NCI-H1092 (cell line): ENCODE measurements at places on chromosomes 16 and 17.

DNA sequence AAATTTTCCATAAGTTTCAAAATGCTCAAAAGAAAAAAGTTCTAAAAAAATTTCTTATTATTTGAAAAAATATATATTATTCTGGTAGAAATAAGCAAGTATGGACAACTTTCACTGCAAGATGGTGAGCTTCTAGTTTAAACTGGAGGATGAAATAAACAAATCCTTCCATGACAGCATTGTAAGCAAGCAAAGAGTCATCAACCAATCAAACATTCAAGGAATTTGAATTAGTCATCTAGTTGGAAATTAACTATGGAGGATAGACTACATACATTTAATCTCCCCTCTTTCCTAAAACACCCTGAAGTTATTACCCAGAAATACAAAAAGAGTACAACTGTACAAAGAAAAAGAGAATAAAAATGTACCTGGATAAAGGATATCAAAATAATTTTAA, 51.0 kb upstream of the IRX5 start:
- DNase-seq = no peak

- DNase-seq = no peak
Observed at GRCh38 chr17:45220079-45220478, 1.6 kb upstream of the FMNL1 start.

- no peak for DNase-seq
Observed at GRCh38 chr17:31738067-31738466, 121.0 kb downstream of the COPRS start.

DNA sequence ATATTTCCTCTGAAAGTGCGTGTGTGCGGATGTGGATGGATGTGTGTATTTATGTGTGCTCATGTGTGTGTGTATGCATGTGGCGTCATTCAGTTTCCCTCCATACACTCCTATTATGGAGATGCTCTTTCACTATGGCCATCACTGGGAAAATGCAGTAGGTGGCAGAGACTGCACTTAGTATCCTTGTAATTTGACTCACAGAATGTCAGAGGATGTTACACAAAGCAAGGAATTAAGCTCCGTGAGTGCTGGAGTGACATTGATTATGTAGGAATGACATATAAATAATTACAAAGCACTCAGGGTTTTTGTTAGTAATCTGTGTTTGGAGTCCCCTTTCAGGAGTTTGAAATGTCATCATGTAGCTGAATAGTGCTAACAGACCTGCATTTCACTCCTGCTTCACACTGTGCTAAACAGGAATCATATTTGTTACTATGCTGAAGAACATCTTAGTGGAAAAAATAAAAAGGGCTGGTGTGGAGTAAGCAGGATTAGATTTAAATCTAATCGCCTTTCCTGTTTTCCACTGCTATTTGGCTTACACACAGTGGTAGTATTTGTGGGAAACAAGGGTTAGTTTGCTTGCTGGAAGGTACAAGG, 59.6 kb downstream of the HS3ST4 start:
- DNase-seq = no peak

GRCh38 chr16:11315510-11315909, 29.7 kb upstream of the RMI2 start:
- no peak for DNase-seq

DNA sequence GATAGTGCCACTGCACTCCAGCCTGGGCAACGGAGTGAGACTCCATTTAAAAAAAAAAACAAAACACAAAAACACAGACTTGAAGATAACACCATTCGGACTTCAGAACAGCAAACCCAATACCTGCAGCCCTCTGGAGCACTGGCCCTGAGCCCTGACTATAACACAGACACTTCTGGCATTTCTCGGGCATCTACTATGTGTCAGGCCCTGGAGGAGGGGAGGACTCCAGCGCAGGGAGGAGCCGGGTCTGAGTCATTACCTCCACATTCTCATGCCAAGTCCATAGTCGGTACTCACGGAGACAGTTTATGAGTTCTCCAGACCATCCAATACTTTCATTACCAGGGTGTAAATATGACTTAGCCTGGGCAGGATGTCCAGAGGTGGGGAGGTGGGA, 48.8 kb downstream of the PITPNM3 start:
- DNase-seq = no peak

GRCh38 chr17:40953881-40954280, 12.9 kb downstream of the KRT39 start:
- no peak for DNase-seq

- DNase-seq = no peak
Observed at GRCh38 chr17:34615326-34615725, 35.9 kb downstream of the TMEM132E start.

GRCh38 chr16:50981951-50982350, 169.1 kb downstream of the SALL1 start:
- no peak for DNase-seq

DNA sequence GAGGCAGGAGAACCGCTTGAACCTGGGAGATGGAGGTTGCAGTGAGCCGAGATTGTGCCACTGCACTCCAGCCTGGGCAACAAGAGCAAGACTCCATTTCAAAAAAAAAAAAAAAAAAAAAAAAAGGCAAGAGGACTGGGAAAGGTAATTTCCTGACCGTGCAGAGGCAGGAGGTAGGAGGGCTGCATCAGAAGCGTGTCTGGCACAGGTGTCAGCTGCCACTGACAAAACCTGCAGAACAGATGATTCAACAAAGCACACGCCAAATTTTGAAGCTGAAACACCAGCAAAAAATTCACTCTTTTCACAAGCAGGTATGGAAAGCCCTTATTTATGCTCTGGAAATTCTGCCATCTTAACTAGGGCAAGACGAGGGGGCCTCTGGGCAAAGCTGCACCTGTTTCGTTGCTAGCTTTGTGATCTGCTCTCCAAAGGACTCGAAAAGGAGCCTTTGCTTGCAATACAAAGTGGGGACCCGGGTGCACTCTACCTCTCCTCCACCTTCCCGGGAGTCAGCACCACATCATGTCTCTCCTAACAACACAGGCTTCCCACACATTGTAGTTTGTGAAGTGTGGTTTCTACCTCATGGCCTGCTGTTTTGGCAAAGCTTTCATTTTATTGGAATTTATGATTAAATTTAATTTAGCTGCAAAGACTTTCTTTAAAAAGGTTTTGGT, 33.7 kb downstream of the USP22 start:
- DNase-seq = no peak

- DNase-seq = no peak
Observed at GRCh38 chr17:80416940-80417293, 1.9 kb downstream of the ENDOV start.

GRCh38 chr16:1377406-1378010, 25.8 kb downstream of the GNPTG start:
- DNase-seq = no peak

DNA sequence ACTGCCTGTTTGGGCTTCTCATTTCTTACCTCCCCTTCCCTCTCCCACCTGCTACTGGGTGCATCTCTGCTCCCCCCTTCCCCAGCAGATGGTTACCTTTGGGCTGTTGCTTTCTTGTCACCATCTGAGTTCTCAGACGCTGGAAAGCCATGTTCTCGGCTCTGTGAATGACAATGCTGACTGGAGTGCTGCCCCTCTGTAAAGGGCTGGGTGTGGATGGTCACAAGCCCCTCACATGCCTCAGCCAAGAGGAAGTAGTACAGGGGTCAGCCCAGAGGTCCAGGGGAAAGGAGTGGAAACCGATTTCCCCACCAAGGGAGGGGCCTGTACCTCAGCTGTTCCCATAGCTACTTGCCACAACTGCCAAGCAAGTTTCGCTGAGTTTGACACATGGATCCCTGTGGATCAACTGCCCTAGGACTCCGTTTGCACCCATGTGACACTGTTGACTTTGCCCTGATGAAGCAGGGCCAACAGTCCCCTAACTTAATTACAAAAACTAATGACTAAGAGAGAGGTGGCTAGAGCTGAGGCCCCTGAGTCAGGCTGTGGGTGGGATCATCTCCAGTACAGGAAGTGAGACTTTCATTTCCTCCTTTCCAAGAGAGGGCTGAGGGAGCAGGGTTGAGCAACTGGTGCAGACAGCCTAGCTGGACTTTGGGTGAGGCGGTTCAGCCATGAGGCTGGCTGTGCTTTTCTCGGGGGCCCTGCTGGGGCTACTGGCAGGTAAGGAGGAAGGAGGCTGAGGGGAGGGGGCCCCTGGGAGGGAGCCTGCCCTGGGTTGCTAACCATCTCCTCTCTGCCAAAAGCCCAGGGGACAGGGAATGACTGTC, at the start of gene CD68:
CD68 (plus strand) TSS at position 638 of the 833 bp plus-strand sequence; CDS start at position 678, 40 bp downstream.
- no peak for DNase-seq

DNA sequence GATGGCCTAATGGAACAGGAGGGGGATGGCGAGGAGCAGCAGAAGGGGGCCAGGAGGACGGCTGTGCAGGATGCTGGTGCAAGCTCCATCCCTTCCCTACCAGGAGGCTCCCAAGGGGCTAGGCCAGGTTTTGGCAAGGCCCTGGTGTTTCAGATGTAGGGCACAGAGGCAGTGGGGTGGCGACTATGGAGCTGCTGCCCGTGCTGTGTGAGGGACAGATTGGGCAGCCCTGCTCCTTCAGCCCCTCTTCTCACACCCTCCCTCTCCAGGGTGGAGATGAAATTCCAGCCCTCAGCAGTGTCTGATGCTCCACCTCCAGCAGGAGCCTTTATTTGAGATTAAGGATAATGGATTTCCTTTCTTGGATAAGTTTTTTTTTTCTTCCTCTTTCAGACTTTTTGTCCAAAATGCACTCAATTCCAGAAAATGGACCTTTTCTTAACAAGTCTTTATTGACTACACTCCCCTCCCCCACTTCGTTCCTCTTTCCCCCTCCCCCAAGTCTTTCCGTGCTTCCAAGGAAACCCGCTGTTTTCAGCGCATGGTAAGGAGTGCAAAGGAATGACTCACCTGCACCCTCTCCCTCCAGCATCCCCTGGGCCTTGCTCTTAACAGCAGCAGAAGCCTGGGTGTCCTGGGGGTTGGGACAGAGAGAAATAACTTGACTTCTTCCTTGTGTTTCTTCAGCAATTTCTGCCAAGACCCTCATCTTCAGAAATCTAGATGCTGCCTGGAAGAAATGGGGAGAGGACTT, 95.2 kb downstream of the CCDC182 start:
- no peak for DNase-seq

DNA sequence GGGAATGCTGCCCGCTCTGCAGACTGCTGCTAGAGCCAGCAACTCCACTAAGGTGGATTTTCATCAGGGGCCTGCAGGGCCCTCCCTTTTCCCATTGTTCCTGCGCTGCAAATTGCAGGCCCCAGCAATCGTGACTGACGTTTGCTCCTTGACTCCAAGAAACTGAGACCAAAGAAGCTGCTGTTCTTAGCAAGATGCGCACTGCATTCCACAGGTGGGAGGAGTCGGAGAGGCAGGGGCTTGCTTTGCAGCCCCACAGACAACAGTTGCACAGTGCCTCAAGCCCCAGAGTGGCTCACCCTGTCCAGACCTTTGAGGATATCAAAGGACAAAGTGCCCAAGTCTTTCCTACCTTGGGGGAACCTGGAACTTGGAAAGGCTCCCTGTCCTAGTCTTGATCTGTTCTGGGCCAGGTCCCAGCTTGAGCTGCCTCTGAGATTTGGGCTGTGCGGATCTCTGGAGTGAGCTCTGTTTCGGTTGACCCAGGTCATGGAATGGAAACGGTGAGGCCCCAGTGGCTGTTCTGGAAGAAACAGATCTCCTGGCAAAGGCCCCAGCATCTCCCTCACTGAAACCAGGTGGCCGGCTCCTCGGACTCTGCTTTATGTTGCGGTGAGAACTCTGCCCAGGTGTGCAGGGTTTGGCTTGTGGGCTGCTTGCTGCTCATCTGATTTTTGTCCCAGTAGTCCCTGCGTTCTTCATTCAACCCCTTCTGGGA, 24.9 kb downstream of the PLCD3 start:
- no peak for DNase-seq

DNA sequence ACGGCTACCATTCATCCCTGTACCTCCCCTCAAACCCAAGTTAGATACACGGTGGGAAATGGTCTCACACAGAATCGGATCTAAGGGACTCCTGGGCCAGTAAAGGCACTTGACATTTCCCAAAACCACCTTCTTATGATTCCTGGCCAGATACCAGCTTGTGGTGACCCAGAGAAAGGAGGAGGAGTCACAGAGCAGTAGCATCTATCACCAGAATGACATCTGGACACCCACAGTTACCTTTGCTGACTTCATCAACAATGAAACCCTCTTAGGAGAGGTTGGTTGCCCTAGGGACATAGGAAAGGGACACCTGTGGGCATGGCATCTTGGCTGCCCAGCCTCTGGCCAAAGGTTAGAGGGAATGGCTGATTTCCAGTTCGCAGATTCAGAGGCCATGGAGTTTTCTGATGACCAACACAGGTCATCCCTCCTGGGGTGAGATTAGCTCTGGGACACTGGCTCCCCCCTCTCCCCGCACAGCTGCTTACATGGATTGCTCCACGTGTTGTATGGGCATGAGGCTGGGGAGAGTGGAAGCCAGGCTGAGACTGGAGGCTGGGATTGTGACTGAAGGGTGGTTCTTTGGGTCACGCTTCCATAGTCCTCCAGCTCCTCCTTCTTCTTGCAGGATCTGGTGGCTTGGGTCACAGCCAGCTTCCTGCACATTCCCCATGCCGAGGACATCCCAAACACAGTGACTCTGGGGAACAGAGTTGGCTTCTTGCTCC, 1.4 kb upstream of the AOC3 start:
- DNase-seq = no peak

DNA sequence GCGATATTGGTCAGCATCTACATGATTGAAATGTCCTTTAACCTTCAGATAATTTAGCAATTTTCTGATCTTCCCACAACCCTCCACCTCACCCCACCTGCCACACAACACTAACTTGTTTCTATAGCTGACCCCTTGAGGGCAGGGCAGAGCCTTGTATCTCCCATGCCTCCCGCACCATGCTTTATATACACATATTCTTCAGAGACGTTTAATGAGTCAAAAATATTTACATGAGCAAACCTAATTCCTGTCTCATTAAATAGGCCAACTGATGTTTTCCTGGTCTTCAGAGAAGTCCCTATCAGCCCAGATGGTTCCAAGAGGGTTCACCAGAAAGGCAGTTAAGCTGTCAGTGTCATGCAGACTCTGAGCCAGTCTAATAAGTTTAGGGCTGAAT, 6.6 kb upstream of the DHRS7C start:
- DNase-seq = no peak

- no peak for DNase-seq
Observed at GRCh38 chr16:50549561-50549915, 1.3 kb downstream of the NKD1 start.

DNA sequence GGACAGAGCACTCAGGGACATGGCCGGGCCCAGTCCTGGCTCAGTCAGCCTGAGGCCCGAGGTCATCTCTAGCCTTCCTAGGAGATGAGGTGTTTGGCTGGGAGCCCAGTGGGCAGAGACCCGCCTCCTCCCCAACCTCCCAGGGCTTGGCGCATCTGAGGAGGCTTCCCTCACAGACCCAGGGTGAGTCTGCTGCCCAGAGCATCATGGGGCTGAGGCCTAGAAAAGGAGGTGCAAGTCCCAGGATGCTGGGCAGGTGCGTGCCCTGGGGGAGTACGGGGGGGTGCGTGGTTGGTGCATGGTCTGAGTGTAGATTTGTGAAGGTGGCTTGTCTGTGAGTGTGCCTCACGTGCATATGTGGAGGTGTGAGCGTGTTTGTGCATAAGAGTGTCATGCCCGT, 4.7 kb downstream of the PDE6G start:
- no peak for DNase-seq
